ENCODE measurements at places on chromosomes 2 and 18.

- no peak for DNase-seq
These were observed 1.7 kb downstream of the LYPD1 start for GRCh38 chr2:132668189-132668823.

GRCh38 chr2:200179151-200179550 lies 127.3 kb upstream of the SPATS2L start:
- no peak for DNase-seq

DNA sequence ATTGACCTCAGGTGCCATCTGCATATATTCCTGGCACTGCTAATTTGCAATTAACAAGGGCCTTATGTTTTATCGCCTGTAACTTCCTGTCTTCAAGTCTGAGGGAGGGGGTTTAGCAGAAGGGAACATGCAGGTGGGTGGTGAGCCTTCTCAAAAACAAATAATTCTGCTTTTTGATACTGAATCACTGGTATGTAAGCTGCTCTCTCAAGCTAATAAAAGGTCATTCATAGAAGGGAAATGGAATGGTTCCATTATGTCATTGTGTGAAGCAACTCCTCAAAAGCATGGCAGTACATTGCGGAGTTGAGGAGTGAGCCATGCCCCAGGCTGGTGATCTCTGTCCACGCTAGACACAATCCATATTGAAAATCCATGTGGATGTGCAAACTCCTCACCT lies 414.8 kb upstream of the ID2 start:
- no peak for DNase-seq

GRCh38 chr2:137172162-137172561 lies 406.8 kb downstream of the THSD7B start:
- no peak for DNase-seq

GRCh38 chr2:42917425-42917927 lies 125.1 kb upstream of the HAAO start:
- no peak for DNase-seq

DNA sequence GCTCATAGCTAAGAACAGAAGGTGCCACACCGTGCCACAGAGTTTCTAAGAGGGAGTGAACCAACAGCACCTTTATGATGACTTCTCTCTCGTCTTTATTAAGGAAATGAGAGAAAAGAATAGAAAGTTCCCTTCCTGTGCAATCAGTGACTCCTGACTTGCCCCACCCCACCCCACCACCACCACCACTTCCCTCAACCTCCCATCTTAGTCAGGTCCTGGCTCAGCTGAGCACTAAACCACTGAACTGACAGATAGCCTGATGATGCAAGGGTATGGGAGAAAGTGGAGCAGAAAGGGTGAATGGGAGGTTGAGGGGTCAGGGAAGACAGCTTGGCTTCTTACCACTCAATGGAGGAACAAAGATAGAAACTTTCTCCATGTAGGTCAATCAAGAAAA lies 75.2 kb upstream of the RMDN2 start:
- no peak for DNase-seq

GRCh38 chr2:203750346-203751068 lies 44.1 kb downstream of the CD28 start:
- no peak for DNase-seq

GRCh38 chr18:12960853-12961397 lies 13.1 kb downstream of the SEH1L start:
- DNase-seq: no peak

DNA sequence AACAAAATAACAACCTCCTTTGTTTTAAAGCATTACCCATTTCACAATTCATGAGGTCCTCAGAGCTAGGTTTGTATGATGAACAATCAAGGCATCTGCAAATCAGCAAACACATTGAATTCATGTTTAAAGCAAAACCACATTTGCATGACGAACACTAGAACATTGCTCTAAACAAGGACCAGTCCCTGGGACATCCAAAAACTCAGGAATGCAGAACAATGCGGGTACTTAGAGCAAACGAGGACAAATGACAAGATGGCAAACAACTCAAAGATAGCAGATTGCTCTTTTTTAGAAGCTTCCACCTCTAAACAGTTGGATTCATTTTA lies 45.7 kb upstream of the RALBP1 start:
- no peak for DNase-seq

- no peak for DNase-seq
These were observed 57.0 kb downstream of the ANKMY1 start for GRCh38 chr2:240500561-240501423.

- DNase-seq: no peak
These were observed 276.2 kb downstream of the CELF4 start for GRCh38 chr18:37289423-37289822.

DNA sequence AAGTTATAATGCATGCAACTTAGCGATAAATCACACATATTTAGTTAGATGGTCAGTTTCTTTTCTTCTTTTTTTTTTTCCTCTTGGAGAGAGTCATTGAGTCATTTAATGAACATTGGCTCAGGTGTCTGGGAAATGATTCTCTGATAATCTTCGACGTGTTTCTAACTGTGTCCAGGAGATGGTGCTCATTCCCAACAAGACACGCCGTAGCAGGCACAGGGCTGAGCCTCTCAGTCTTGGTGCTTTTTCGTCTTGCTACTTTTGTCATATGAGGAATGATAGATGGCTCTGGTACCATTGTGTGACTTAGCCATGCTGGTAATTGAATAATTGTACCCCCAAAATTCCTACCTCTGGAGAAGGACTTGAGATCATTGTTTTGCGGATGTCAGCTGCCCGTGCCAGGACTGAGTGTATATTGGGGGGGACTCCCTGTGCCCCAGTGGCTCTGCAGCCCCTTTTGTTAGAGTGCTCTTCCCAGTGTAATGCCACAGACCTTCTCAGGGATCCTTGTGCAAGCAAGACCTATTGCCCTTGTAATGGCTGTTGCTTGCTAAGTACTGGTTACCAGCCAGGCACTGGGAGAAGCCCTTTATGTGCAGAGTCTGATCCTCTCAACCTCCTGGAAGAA lies 107.6 kb upstream of the CYRIA start:
- no peak for DNase-seq

GRCh38 chr2:18046558-18047212 lies 168.2 kb downstream of the KCNS3 start:
- DNase-seq: no peak

DNA sequence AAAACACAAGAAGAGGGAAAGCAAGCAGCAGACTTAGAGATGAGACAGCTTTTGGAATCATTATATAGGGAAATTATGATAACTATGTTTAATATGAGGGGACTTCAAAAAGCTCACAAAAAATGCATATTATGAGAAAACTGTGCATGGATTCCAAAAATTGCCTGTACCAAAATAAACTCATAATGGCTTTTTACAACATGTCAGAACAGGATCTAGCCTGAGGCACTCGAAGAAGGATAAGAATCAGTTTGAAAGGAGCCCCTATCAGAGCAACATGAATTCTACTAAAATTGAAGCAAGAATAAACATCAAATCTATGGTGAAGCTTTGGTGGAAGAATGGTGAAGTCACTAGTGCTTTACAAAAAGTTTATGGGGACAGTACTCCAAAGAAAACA lies 187.4 kb downstream of the RDH14 start:
- no peak for DNase-seq

DNA sequence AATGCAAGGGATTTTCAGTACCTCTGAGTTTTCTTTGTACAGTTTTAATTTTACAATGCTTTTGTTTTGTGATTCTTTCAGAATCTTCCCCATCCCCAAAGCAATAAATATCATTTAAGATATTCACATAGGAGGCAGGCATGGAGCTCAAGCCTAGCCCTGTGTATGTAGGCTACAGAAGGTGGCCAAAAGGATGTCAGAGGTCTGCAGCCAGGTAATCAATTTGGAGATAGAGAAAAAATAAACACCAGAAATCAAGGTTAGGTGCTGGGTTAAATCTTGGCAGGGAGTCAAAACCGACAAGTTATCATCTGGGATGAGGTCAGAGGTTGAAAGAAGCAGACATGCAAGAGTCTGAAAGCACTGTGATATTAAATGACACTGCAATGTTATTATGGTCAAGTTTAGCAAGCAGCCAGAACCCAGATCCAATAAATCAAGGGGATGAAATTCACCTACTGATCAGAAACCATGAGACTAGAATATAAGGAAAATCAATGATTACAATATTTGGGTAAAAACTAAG lies 45.1 kb upstream of the LRP1B start:
- DNase-seq: no peak

DNA sequence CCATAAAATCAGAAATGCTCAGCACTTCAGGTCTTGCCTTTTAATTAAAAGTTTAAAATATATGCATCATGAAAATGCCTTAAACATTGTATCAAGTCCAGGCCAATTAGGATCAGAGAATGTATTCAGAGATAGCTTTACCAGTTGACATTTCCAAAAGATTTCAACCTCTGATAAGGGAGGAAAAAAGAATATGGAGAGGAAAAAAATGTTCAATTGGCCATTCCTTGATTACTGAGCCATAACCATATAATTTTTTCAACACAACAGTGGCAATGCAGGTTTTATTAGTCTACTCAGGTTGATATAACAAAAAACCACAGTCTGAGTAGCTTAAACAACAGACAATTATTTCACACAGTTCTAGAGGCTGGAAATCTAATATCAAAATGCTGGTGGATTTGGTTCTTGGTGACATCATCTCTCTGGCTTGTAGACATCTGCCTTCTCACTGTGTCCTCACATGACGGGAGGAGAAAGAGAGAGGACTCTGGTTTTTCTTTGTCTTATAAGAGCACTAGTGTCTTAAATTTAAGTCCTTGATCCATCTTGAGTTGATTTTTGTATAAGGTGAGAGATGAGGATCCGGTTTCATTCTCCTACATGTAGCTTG lies 111.9 kb downstream of the IRS1 start:
- DNase-seq: no peak

DNA sequence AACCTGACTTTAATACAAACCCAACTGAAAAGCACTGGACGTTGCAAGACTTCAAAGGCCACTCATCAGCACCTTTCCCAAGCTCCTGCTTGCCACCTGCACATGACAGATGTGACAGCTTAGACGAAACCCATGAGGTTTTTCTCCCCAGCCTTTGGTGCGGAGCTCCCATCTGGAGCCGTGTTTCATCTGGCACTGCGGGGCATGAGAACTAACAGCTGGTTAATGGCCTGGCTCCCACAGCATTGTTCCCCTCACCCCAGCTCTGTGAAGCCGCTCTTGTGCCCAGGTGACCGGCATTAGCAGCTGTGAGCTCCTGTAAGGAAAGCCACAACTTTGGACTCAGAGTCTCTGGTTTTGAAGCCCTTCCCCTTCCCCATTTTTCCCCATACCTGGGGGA lies 50.9 kb downstream of the GALR1 start:
- no peak for DNase-seq

- DNase-seq: no peak
These were observed 4.2 kb upstream of the UPP2 start for GRCh38 chr2:158097481-158097880.

- no peak for DNase-seq
These were observed 109.0 kb upstream of the ALK start for GRCh38 chr2:30030361-30030760.

- no peak for DNase-seq
These were observed 204.8 kb upstream of the SYT4 start for GRCh38 chr18:43482136-43482535.

DNA sequence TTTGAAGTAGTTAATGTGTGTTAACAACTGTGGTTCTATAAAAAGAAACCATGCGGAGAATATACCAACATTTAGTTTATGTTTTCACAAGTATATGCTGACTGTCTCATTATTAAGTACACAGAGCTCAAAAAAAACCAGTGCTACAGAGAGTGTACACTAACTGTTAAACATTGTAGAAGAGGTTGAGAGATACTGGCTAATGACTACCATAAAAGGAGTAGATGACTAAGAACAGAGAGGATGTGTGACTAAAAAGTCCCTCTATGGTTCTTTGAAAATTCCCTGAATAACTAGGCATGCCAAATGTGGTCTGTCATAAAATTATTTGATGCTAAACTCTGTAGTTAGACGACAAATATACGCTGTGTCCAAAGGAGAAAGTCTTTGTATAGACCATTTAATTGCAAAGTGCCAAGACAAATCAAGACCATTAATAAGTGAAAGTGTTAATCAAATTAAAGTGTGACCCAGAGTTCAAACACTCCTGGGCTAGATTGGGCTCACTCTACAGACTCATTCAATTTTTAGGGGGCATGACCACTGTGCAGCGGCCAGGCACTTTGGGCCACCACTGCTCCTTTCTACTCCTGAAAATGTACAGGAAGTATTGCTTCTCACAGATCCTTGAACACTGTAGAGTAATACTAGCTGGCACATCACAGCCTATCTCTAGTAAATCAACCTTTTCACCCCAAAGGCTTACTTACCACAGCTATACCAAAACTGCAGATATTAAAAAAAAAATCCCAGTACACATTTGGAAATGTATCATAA lies 45.1 kb upstream of the SERTAD2 start:
- DNase-seq: no peak

DNA sequence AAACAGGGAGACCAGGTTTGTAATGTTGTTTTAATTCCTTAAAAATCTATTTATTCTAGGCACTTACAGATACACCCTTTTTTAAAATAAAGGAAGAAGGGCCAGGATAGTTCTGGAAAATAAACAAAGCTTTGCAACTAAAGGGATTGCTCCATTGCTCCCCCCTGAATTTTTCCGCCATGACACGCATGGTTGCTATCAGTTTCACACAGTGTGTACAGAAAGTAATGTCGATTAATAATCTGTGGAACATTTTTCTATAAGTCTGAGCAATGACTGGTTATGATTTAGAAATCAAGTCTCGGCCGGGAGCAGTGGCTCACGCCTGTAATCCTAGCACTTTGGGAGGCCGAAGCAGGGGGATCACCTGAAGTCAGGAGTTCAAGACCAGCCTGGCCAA lies 90.8 kb downstream of the GAREM1 start:
- no peak for DNase-seq

DNA sequence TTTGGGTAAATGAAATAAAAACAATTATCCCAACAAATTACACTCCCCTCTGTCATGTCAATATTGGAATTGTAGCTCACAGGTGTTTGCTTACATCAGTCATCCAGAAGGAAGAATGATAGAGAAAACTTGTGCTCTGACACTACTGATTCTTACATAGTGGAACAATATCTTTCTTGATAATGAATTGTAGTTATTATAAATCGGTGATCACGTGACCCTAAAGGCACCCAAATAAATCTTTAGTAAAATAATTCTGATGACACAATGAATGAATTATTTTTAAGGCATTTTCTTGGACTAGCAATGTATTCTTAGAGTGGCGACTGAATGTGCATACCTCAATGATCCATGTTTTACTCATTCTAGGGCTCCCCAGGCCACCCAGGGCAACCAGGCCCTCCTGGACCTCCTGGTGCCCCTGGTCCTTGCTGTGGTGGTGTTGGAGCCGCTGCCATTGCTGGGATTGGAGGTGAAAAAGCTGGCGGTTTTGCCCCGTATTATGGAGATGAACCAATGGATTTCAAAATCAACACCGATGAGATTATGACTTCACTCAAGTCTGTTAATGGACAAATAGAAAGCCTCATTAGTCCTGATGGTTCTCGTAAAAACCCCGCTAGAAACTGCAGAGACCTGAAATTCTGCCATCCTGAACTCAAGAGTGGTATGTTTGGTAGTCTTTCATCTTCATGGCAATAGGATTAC lies 34.5 kb downstream of the COL3A1 start:
- DNase-seq: no peak

DNA sequence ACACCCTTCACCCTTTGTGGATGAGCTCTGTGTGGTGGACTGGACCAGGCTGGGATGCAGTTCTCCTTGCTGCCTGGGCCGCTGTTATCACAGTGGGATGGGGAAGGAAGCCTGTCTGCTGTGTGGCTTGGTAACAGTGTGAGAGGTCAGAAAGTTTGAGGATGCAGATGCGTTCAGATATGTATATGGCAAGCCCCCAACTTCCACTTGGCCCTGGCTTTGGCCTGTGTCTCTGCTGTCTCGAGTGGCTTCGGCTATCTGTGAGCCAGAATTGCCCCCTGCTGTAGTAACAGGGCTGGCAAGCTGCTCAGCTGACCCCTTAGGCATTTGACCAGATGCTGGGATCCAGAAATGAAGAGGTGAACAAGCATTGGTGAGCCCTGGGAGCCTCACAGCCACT lies 106.8 kb downstream of the WDSUB1 start:
- no peak for DNase-seq
